ENCODE measurements at places on chromosomes 3 and 15. TPM values are rescaled to one million over a fixed set of nuclear protein-coding genes. Genes with fewer than 3 reads are reported as not detected.

DNA sequence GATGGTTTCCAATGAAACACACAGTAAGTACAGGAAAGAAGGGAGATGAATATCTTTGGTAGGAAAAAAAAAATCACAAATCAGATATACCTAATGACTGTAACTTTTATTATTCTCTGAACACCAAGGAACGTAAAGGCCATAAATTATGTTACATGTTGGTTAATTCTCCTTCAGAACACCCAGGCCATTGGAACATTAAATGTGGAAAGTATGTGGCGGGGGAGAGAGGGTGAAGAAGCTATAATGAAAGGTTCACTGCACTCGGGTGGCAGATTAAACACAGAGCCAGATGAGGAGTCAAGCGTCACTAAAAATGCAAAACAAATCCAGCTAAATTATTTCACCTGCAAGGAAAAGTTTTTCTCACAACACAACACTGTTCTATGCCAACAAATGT is 193.8 kb downstream of the FHIT start:
- DNase-seq: peak; percentile 36

DNA sequence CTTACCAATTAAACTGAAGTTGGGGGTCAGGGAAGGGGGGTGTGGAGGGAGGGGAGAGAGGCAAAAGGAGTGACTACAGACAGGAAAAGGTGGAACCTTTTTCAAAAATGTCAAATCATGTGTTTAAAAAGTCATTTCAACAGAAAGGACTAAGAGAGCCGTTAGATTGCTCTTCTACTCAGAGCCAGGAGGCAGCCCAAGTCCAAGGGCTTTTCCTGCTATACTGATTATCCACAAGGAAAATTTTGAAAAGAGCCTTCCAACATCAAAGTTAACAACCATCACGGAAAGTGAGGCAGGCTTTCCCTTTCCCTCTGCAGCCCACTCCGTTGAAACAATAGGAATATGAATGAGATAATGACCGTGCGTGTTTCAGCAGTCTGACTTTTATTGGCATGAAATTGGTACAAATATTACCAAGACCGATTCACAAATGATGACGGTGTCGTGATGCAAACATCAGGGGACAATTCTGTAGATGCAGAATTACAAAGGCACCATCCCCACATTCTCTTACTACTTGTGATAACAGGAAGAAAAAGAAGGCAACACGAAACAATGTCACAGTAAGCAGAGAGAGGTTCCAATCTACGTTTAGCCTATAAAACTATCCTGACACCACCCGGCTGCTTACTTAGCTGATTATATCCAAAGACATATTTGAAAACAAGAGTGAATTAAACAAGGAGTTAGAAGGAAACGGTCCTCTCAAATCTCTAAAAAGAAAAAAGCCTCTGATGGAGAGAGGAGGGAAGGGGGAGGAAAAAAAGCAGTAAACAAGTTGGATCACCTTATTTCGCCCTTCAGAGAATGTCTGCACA is 453.7 kb downstream of the FOXP1 start:
- no peak for DNase-seq

GRCh38 chr3:124634210-124635168 is 95.8 kb upstream of the UMPS start:
- no peak for DNase-seq

DNA sequence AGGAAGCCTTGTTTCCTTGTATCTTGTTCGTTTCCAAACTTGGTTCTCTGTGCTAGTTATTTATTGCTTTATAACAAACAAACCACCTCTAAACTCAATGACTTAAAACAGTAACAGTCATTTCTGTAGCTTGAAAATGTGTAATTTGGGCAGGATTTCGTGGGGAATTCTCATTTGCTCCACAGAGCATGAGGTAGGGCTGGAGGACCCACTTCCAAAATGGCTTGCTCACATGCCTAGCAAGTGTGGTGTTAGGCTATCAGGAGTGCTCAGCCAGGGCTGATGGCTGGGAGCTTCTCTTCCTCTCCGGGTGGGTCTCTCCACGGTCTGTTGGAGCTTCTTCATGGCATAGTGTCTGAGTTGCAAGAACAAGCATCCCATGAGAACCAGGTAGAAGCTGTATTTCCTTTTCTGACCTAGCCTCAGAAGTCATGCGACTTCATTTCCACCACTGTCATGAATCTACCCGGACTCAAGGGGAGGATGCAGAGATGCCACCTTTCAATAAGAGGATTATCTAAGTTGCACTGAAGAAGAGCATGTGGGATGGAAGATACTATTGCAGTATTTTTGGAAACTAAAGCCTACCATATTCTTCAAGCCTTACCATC is 8.2 kb upstream of the TNIK start:
- DNase-seq: no peak

DNA sequence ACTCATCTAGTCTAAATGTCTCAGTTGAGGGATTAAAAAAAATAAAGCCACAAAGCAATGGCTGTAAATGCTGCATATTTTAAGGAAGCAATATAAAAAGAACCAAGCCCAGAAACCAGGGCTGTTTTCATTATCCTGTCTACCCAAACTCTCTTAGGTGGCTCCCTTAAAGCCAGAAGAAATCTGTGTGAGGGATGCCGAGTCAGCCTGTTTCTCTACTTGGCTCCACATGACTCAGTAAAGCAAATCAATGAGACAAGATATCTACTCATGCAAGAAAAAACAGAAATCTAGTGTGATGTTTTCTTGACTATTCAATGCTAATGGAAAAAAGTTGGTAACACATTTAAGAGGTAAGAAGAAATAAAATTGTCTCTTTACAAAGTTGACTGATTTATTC is 296.2 kb downstream of the ZBTB20 start:
- no peak for DNase-seq

GRCh38 chr3:108830991-108831614 is 8.5 kb downstream of the TRAT1 start:
- DNase-seq: no peak

DNA sequence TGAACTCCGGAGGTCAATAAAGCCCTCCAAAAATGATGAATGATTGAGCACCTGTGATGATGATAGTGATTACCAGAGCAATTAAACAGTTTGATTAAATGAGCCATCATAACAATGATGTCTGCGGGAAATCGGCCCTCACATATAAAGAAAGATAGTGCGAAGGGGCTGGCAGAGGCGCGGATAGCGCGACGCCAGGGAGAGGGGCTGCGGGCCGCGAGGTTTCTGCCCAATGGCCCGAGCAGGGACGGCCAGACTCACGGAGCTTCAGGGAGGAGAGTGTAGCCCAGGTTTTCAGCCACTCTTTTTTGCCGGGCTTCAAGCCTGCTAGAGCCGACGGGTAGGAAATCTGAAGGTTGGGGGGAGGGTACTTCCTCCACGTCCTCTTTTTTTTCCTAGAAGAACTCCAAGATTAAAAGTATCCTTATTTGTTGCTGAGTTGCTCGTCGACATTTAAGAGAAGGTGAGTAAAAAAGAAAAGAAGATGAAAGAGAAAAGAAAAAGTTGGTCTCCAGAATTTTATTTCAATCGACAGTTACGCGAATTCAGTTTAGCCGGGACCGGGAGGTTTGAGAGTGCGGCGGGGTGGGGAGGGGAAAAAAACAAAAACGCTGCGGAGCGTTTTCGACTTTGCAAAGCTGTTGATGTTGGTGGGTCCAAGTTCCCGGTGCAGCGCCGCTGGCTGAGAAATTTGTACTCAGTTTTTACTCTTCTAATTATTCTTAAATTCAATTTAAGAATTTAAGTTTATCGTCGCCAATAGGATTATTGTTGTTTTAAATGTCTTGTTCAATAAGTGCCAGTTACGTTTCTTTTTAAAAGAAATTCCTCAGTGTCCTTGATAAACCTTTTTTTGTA is 2.2 kb upstream of the MEIS2 start:
- DNase-seq: no peak

GRCh38 chr15:96472681-96473080 is 142.2 kb downstream of the NR2F2 start:
- DNase-seq: no peak

DNA sequence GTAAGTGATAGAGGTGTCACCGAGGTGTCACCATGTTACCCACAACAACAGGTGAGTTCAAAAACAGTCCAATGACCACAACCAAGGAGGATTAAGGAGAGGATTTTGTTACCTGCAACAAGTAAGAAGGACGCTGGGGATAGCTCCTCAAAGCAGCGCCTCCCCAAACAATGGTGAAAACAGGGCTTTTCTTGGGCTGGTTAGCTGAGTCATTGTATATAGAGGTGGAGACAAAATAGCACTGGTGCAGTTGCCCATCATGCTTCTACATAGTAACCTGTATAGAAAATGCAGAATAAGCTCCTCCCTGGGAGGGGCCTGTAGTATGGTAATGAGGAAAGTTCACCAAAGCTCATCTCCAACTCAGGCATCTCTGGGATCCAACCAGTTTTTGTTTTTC is 116.9 kb upstream of the EIF1B start:
- no peak for DNase-seq

- peak; percentile 3 for DNase-seq
Observed at GRCh38 chr3:107430214-107430995, 53.2 kb downstream of the CCDC54 start.

DNA sequence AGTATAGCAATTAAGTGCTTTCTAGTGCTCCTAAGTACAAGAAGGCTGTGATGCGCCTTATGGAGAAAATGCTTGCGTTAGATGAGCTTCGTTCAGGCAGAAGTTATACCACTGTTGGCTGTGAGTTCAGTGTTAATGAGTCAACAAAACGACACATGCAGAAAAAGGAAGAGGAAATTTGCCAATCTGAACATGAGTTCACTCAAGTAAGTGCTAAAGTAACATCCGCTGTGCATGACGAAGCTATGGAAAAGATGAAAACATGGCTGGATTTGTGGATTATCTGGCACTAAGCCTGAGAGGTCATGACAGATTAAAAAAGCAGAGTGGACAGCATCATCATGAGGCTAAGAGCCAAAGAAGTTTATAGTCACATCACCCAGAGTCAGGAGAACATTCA is 36.9 kb downstream of the SH3BP5 start:
- DNase-seq: no peak

DNA sequence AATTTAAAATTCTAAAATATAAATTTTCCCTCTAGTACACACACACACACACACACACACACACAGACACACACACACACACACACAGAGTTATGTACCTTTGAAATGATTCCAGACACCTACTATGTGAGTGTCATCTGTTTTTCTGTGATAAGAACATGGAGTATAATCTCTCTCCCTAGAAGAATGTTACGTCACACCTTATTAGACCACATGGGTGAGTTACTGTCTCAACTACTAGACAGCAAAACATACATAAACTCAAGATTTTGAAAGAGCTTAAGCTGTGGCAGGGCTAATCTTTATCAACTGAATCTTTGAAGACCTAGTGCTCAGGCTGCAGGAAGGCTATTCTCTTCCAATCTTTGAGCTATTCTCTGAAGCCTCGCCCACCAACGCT is 385.9 kb upstream of the BCHE start:
- DNase-seq: no peak

GRCh38 chr3:138184994-138185393 is 2.1 kb upstream of the ARMC8 start:
- no peak for DNase-seq

- DNase-seq: peak; percentile 84
Observed at GRCh38 chr15:33126559-33127290, 67.8 kb downstream of the FMN1 start.

DNA sequence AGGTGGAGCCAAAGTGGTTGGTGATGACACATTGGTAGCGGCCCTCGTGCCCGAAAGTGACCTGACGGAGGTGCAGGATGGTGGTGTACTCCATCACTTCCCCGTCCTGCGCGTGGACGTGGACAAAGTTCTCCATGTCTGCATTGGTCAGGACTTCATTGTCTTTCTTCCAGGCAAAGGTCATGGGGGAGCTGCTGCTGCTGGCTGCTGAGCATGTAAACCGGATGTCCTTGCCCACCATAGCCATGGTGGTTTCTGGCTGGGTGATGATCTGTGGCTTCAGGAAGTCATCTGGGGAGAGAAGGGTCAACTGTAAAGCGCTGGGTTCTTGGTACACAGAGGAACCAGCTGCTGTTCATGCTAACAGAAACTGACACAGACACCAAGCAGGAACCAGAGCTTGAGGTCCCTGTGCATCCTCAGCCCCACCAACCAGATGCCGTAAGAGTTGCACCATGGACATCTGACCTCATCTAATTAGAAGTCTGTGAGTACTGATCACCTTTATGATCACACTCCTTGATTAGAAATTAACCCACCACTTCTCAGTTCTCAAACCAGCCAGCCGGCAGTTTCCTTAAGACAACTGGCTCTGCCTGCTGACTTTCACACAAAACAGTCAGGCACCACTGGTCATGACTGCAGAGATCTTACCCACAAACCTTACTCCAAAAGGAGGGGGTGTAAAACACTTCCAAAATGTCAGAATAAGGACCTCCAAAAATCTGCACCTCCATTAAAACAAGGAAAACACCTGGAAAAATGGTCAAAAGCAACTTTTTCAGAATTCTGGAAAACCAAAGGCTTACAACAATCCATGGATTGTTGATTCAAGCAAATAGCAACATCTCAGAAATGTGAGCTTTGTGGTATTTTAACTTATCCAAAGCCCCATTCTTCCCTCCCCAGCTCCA is 114.6 kb downstream of the LRIG1 start:
- no peak for DNase-seq

- DNase-seq: no peak
Observed at GRCh38 chr3:151866711-151867410, 6.6 kb upstream of the SUCNR1 start.

The UROC1 gene
- 0.13 TPM for polyA plus RNA-seq

The WDR72 gene
- 1.2 TPM for polyA plus RNA-seq

The TSC22D2 gene
- polyA plus RNA-seq: 49.4 TPM

The FETUB gene
- 0.20 TPM for polyA plus RNA-seq

The MINAR1 gene
- polyA plus RNA-seq: 0.91 TPM

The ROPN1B gene
- 1.1 TPM for polyA plus RNA-seq

The LZTFL1 gene
- polyA plus RNA-seq: 37.1 TPM

The CHD2 gene
- polyA plus RNA-seq: 120 TPM

The DYNC1LI1 gene
- polyA plus RNA-seq: 40.8 TPM

The DAPK2 gene
- polyA plus RNA-seq: 6.1 TPM

The SLC9C1 gene
- polyA plus RNA-seq: 0.70 TPM

The CCR8 gene
- polyA plus RNA-seq: not detected

The IMPG2 gene
- polyA plus RNA-seq: 0.70 TPM

The A4GNT gene
- polyA plus RNA-seq: 1.5 TPM

The MCTP2 gene
- polyA plus RNA-seq: 19.0 TPM

The BBX gene
- polyA plus RNA-seq: 77.8 TPM
